Epithelial cell of proximal tubule (primary cell): ENCODE measurements at places on chromosomes 16 and 17. TPM values are rescaled to one million over a fixed set of nuclear protein-coding genes. Genes with fewer than 3 reads are reported as not detected.

DNA sequence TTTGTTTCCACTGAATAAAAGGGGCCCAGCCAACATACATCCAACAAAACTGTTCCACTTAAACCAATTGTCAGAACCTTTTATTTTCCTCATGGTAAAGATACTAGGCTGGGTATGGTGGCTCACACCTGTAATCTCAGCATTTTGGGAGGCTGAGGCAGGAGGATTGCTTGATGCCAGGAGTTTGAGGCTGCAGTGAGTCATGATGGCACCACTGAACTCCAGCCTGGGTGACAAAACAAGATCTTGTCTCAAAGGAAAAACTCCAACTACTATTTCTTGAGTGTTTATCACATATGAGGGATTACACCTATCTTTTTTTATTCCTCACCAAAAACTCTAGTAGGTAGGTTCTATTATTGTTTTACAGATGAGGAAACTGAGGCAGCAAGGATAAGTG, 4.7 kb upstream of the PSMC5 start:
- no peak for DNase-seq

- DNase-seq: no peak
These were observed 85.3 kb downstream of the RAB11FIP4 start for GRCh38 chr17:31476525-31477416.

- DNase-seq: no peak
These were observed 138.7 kb downstream of the GAS7 start for GRCh38 chr17:10059684-10060211.

DNA sequence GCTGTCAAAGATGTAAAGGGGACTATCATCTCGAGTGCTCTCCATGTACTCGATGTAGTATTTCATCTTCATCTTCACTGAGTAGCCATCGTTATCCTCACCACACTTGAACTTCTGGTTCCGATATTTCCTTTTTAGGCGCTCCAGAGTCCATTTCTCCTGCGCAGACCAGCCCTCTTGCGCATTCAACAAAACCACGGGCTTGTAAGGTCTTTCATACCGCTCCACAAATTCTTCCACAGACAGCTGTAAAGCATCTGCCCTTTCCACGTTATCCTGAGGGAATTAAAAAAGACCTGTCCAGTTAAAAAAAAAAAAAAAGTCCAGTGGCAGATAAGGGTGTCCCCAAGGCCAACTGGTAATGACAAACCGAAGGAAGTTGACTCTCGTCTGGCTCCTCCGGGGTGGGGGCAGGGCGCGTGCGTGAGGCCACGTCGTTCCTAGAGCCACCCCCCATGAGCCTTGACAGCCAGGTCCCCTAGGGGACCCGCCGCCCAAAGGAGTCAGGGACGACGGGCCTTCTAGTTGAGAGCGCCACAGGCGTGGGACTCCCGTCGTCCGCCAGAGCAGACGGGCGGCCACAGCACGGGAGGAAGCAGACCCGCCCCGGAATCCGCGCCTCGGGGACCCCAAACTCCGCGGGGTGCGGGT, 701 bp downstream of the JMJD6 start:
- DNase-seq: no peak

GRCh38 chr16:70416748-70417616, 21.9 kb downstream of the ST3GAL2 start:
- no peak for DNase-seq

RASL10B gene
- 0.92 and 1.6 TPM in 2 replicates for total RNA-seq

PRR29 gene
- 0.14 and 0.17 TPM in 2 replicates for total RNA-seq

DNA sequence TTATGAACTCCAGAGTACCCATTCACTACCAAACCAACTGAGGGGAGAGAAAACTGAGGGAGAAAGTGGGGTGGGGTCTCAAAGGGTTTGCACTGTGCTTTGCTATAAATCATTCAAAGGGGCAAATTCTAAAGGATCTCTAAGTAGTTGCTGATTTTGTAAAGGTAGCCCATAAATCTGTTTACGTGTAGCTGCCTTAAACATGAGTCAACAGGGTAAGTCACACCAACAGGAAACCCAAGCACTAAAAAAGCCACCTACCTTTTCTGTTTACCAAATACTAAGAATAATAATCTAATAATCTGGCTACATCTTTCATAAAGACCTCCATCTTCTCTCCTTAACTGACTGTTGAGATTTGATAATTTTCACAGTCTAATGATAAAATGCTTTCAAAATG, 8.4 kb upstream of the HSBP1 start:
- no peak for DNase-seq

GRCh38 chr17:73546770-73547536, 97.3 kb downstream of the SDK2 start:
- DNase-seq: no peak

GNG13 gene
- total RNA-seq: not detected in 2 replicates

DNA sequence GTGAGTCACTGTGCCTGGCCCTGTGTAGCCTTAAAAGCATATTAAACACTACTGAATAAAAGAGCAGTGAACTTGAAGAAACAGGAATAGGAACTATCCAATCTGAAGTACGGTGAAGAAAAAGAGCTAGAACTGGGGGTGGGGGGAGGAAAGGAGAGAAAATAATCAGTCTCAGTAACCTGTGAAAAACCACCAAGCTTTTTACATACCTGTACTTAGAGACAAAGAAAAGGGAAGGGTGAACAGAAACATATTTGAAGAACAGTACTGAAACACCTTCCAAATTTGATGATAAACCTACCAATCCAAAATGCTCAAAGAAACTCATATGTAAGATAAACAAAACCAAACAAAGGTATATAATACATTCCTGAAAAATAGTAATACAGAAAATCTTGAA, 77.5 kb downstream of the USP32 start:
- DNase-seq: no peak

DNA sequence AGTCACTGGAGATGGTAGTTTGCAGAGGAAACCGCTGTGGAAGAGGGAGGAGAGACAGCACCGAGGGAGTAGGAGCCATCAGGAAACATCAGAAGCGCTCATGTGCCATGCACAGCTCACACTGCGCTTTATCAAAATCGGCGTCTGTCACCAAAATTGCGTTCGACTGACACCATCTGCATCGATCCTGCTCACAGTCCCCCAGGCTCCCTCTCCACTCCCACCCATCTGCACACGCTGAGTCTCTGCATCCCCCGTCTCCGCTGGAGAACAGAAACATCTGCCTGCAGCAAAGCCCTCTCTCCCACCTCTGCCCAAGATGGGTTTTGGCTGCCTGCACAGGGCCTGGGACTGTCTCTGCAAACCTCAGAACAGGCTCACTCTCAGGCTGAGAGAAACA, 187.5 kb upstream of the RPL38 start:
- no peak for DNase-seq

- DNase-seq: no peak
These were observed 436.0 kb downstream of the MAF start for GRCh38 chr16:79164388-79164995.

DNA sequence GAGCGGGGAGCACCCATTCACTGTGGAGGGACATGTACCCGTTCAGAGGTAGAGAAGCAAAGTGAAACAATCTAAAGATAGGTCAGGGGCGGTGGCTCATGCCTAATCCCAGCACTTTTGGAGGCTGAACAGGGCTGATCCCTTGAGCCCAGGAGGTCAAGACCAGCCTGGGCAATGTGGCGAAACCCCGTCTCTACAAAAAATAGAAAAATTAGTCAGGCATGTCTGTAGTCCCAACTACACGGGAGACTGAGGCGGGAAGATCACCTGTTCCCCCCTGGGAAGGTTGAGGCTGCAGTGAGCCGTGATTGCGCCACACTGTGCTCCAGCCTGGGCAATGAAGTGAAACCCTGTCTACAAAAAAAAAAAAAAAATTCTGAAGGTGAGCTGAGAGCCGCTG, 21.7 kb downstream of the MYL4 start:
- no peak for DNase-seq

GRCh38 chr17:81339534-81340296, 44.6 kb upstream of the SLC38A10 start:
- DNase-seq: no peak

- no peak for DNase-seq
These were observed 6.6 kb downstream of the CTF1 start for GRCh38 chr16:30903002-30903401.

DNA sequence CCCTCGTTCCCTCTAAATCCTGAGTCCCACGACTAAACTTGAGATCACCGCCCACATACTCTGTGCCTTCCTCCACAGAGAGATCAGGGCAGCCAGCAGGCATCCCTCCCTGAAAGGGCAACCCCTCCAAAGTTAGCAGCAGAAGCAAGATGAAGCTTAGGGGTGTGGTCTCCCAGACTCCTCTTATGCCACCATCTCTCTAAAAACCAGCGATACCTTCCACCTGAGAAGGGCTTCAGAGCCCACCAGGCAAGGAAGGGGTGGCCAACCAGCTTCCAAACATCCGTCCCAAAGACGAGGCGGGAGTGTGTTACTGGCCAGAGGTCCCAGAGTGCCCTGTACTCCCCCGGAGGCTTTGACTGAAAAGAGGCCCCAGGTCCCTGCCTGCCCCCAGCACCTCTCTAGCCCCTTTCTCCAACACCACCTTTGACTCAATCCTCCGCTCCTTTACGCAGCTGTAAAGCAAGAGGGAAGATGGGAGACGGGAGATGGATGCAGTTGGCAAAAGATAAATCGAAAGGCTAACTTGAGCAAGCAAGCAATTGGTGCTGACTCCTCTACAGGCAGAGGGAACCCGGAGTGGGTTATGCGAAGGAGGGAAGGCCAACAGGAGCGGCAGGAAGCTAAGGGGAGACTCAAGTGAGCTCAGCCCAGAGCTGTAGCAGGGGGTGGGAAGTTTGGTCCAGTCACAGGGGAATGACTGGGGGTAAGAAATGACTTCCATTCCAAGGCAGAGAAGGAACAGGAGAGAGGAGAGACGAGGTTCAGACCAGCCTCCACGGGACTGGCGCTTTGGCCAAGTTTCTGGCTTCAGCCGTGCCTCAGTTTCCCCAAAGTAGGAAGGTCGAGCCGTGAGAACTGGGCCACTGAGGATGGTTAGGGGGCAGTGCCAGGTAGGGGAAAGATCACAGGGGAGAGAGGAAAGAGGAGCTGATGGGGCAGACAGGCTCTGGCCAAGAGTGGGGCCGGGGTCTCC, 1.0 kb downstream of the ST3GAL2 start:
- no peak for DNase-seq
